ENCODE measurements at places on chromosomes 3 and 15.

DNA sequence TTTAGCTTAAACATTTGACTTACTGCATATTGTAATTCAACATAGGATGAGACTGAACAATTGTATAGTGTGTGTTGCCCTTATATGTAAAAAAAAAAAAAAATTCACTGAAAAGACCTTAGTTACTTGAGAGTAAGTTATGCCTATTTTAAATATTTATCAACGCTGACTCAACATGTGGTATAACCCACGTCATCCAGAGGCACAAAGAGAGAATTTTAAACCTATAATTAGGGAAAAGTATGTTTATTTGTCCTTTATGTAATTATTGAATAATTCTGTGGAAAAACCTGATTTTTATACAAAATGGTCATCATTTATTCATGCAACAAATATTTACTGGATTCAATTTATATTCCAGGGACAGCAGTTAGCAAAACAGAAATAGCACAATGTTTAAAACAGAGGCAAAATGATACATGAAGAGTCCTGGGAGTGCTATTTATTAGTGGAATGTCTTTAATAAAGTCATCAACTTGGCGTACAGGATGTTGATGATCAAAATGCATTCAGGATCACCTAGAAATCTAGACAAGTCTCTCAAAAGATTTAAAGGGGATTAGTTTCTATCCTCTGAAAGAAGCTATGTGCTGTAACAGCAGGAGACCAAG lies 223.7 kb downstream of the PCCB start:
- no peak for DNase-seq

DNA sequence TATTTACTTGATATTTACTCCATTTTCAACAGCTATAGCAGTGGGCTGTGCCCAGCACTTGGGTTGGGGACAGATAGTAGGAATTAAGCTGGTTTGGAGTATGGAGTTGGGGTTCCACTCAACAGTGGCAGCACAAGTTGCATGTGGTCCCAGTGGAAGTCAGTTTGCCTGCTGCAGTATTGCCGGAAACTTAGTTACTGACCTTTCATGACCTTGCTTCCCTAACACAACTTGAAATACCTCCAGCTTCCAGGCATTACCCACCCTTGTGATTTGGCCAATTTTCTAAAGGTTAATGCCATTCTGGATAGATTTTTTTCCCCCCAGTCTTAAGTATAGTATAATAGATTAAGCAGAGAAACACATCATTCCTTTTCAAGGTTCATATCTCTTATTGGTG lies 68.0 kb downstream of the BBX start:
- DNase-seq = no peak

GRCh38 chr3:36944012-36944640 lies 728 bp downstream of the TRANK1 start:
- DNase-seq = no peak

DNA sequence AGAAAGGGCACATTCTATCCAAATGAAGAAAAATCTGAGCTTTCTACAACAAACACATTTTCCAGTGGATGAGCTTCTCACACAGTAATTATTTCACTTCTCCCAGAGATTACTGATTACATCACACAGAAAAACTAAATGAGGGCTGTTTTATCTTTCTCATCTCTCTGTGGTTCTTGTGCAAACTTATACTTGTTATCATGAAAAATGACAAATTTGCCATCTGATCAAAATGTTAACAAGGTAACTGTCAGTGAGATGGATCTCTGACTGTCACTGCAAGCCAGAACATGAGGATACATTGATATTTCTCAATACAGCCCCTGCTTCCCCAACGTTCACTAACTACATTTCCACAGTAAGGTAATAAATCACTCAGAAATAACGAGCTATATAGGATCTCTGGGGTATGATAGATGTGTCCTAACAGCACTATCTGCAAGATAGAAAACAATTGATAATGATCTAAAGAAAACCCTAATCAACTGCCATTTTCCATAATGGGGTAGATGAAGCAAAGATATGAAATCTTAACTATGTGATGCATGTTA lies 829.3 kb upstream of the CFAP20DC start:
- DNase-seq = no peak

DNA sequence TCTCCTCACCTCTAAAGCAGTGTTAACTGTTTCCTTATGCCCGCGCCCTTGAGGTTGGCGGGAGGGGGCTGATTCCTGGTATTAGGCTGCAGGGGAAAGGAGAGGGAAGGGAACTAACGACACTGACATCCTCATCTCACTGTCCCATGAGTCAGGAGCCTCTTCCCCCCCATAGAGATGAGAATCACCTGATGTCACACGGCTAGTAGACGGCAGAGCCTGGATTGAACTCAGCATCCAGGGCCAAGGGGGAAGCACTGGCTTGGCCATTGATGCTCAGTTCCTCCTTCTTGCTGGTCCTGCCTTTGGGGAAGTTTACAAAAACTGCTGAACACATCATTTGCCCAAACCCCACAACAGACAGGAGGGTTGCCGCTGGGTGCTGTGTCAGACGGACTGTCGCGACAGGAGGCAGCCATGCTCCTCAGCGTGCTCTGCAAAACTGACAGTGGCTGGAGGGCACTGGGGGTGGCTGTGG lies 38.5 kb downstream of the IDH2 start:
- DNase-seq = no peak

DNA sequence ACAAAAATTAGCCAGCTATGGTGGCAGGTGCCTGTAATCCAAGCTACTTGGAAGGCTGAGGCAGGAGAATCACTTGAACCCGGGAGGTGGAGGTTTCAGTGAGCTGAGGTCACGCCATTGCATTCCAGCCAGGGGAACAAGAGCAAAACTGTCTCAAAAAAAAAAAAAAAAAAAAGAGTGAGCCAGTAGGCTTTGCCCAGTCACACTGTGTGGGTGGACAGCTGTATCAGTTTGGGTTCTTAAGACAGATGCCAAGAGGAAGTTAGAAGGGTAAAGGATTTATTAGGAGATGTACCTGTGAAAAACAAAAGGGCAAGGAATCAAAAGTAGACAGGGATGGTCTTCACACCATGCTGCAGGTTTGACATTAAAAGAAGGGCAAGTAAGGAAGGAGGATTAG lies 86.1 kb upstream of the CGNL1 start:
- DNase-seq = no peak

DNA sequence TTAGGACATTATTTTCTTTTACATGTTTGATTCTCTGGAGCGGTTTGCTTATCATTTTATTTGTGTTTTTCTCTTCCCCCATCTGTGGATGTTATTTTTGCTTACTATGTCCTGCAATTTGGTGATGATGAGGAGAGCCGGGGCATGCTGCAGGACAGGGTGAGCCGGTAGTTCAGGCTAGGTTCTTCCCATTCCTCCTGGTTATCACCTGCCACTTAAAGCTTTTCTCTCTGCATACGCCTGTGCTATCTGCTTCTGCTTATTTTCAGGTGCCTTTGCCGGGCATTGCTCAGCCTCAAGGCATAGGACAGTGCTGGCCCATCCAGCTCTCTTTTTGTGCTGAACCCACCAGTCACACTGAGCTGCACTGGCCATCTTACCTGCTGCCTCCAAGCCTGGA lies 85.8 kb downstream of the MCTP2 start:
- DNase-seq = no peak

- DNase-seq = no peak
These were observed 128.1 kb downstream of the IL1RAP start for GRCh38 chr3:190642016-190642415.

- DNase-seq = no peak
These were observed 27.2 kb downstream of the AQR start for GRCh38 chr15:34942363-34942762.

DNA sequence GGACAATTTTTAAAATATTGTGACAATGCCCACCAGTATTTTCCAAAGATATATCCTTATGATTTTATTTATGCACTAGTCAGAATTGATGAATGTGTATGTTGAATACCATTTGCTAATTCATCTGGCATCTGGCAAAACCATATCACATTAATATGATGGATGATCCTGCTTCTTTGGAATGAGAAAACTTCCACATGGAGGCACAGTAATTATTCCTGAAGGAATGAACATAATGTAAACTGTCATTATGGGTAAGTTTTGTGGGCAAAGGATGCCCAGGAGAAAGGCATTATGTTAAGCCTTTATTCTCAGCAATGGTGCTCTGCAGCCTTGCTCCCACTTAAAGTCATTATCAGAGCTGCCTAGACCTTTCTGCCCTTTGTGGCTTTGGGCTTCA lies 113.0 kb upstream of the MME start:
- no peak for DNase-seq

DNA sequence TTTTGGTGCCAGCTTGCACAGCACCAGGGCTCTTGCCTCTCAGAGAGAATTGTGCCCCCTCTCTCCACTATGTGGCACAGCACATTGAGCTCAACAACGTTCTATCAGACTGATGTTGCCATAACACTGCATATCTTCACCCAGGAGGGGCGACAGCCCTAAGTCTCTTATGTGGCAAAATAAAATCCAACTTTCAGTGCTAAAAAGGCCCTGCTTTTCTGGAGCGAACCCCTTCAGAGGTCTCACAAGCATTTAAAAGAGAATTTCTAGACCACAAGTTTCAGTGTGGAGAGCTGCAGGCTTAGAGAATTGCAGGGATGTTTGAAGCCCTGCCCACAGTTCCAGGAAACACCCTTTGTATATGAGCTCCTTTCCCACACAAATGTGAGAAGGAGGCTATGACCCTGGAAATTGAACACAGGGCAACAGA lies 85.5 kb downstream of the LIPC start:
- DNase-seq = no peak

GRCh38 chr3:113285741-113286140 lies 74.4 kb downstream of the BOC start:
- DNase-seq = no peak

GRCh38 chr3:15329046-15330005 lies 3.1 kb downstream of the SH3BP5 start:
- no peak for DNase-seq

DNA sequence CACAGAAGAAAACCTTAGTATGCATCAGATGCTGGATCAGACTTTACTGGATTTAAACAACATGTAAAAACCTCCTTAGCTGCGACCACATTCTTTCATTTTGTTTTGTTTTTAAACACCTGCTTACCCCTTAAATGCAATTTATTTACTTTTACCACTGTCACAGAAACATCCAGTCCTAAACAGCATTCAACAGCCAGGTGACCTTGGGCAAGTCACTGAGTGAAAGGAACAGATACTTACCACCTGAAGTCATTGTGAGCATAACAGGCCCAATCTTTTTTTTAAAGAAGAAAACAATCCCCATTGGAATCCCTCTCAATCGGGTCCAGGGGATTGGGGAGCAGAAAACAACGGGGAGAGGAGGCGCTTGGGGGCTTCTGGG lies 390 bp downstream of the STARD5 start:
- DNase-seq = no peak

GRCh38 chr15:39153058-39153714 lies 427.7 kb upstream of the THBS1 start:
- no peak for DNase-seq

GRCh38 chr3:58586776-58587192 lies 9.6 kb upstream of the FAM107A start:
- DNase-seq = no peak

GRCh38 chr3:167772992-167773391 lies 37.5 kb downstream of the SERPINI1 start:
- DNase-seq = no peak

- peak; percentile 16 for DNase-seq
These were observed 2.6 kb upstream of the CEMIP start for GRCh38 chr15:80776420-80777045.

DNA sequence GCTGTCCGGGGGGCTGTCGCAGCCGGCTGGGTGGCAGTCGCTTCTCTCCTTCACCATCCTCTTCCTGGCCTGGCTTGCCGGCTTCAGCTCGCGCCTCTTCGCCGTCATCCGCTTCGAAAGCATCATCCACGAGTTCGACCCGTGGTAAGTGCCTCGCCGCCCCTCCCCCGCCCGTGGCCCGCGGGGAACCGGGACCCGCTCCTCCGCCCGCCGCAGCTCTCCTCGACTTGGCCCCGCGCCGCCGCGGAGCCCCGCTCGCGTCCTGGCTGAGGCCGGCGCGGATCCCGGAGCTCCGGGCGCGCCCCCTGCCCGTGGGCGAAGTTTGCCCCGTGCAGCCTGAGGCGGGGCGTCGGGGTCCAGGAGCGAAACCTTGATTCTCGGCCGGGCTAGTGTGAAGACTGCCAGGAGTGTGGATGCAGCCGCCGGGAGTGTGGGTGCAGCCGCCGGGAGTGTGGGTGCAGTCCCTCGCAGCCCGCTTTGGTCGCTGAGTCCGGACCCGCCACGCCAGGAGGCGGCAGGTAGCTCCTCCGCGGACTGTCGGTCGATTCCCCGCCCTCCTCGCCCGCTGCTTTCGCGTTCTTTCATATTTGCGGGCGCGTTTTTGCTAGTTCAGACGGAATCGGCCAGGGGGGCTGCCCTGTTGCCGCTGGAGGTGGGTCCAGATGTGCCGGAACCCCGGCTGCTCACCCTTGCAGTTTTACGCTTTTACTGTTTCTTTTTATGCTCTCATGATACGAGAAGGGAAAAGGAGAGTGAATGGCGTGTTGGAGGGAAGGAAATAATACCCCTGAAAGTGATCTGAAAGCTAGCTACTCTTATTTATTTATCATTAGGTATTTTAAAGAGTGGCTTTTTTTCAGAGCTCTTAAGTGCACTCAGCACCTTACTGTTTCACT lies 692 bp downstream of the STT3B start:
- peak; percentile 29 for DNase-seq

DNA sequence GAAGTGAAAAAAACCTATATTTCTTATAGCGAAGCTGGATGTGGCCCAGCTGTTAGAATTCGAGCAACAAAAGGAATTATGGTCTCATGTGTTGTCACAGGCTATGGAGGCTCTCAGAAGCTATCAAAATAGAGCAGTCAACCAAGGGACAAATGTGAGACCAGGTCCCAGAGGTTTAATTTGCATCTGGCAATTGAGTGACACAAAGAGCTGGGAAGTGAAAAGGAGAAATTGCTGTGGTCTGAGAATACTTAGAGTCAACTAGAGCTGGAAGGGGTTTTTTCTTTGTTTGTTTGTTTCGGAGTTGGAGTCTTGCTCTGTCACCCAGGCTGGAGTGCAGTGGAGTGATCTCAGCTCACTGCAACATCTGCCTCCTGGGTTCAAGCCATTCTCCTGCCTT lies 61.3 kb upstream of the SMAD3 start:
- no peak for DNase-seq

- no peak for DNase-seq
These were observed 36.0 kb upstream of the NR1I2 start for GRCh38 chr3:119745942-119746341.

GRCh38 chr3:115996420-115997108 lies 373.3 kb downstream of the GAP43 start:
- no peak for DNase-seq

DNA sequence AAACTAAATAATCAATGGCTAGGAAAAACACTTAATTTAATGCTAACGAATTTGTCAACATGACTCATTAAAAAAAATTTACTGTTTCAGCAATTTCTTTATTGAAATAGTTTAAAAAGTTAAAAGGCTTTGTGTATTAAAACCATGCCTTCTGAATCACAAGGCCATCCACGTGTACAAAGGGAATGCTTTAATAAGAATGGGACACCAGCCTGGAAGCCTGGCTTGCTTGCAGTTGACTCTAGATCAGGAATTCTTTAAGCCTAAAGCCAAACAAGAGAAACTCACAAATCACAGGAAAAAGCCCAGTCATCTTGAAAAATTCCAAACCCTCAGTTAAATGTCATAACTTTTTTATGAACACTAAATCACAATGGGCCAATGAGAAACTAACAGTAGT lies 137.6 kb downstream of the PEAK1 start:
- no peak for DNase-seq

GRCh38 chr3:16413321-16413720 lies 100.2 kb downstream of the RFTN1 start:
- no peak for DNase-seq

Data from T-helper 1 cell (primary cell).